Frontal cortex (tissue), 4 donors: ENCODE measurements at places on chromosomes 1 and 21.

- DNase-seq: no peak
These were observed 647.7 kb downstream of the KCNT2 start for GRCh38 chr1:195960580-195960979.

- no peak for DNase-seq
These were observed 1.2 kb downstream of the MCOLN3 start for GRCh38 chr1:85047144-85047471.

GRCh38 chr1:215669806-215670491, 102.8 kb downstream of the KCTD3 start:
- DNase-seq: no peak

GRCh38 chr1:155241841-155242264, 13.4 kb downstream of the ENTREP3 start:
- no peak for DNase-seq

DNA sequence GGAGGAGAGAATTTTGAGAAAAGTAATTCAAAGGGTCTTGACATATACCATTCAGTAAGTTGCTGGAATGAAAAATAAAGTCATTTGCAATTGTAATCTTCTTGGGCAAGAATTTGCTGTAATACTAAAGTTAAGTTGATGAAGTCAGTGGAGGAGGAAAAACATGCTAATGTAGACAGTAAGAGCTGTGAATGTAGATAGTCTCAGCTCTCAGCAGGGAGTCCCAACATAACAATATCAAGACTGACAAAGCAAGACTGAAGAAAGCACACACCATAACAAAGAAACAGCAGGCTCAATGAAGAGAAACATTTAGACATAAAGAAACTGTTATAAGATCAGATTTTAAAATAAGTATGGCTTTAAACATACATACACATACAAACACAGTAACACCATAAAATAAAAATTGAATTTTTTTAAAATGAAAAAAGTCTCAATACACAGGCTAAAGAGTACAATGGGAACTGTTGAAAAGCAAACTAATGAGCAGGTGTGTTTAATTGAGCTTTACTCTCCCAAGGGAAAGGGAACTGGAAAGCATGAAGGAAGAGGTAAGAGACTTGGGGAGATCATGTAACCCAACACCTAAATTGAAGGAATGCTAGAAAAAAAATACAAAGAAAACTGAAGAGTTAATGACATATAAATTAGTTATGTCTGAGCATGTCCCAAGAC, 336.3 kb upstream of the NCAM2 start:
- no peak for DNase-seq

GRCh38 chr1:108816049-108816893, 40.6 kb downstream of the AKNAD1 start:
- DNase-seq: peak; percentile 37

DNA sequence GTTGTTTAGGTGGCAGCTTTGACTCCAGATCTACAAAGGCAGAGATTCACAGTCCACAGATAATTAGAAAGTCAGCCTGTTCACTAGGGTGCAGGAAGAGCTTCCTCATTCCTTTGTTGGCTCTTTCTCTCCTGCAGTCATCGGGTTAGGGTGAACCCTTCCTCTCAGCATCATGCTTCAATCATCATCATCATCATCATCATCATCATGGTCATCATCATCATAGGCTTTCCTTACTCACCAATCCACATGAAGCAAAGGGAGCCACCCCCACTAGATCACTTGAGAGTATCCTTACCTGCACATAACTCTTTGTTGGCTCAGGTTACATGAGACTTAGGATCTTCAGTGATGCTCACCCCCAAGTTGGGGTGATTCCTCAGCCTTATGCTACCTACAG, 19.0 kb downstream of the MPZ start:
- no peak for DNase-seq

DNA sequence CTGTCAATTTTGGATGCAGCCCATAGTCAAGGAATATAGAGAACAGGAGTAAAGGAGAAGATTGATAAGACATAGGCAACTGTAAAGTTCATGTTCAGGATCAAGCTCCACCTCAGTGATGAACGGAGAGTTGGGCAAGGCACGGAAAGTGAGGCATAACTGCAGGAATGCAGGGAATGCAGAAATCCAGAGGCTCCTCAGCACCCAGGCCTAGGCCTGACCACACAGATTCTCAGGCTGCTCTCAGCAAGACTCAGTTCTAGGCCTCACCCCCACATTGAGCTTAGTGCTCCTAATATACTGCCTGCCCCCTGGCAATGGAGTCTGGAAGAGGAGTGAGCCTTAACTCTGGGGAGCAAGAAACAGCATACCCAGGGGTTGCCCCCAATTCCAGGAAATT, 36.3 kb upstream of the S1PR1 start:
- DNase-seq: no peak

DNA sequence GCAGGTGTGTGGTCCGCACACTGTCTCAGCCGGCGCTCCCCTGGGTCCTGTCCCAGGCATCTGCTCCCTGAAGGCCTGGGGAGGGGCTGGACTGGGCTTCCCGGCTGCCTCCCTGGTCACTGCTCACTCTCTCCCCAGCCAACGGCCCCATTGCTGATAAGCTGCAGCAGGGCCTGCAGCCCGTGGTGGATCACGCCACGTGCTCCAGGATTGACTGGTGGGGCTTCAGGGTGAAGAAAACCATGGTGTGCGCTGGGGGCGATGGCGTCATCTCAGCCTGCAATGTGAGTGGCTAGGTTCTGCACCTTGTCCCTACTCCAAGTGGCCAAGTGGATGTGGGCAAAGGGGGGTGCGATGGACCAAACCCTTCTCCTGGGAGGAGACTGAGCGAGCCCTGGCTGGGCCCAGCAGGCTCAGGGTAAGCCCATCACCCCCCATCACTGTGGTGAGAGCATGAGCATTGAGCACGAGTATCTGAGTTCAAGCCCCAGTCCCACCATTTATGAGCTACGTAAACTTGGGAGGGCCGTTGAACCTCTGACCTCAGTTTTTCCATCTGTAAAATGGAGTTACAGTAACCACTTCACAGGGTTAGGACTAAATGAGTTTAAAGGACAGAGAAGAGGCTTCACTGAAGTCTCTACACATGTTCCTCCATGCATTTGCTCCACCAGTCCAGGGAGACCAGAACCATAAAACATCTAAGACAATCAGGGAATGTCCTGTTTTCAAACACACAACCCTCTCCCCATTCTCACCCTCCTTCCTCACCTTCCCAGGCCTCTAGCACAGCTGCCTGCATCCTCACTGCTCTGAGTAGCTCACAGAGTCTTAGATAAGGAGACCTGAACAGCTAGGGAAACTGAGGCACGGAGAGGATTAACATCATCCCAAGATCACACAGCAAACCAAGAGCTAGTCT, 6.5 kb downstream of the CTRC start:
- no peak for DNase-seq

- DNase-seq: no peak
These were observed 40.0 kb upstream of the IKBKE start for GRCh38 chr1:206430031-206430983.
